ENCODE measurements at places on chromosomes 2 and 18.
A peak's percentile ranks its signal among the peaks of the same experiment; 100 is the strongest.

DNA sequence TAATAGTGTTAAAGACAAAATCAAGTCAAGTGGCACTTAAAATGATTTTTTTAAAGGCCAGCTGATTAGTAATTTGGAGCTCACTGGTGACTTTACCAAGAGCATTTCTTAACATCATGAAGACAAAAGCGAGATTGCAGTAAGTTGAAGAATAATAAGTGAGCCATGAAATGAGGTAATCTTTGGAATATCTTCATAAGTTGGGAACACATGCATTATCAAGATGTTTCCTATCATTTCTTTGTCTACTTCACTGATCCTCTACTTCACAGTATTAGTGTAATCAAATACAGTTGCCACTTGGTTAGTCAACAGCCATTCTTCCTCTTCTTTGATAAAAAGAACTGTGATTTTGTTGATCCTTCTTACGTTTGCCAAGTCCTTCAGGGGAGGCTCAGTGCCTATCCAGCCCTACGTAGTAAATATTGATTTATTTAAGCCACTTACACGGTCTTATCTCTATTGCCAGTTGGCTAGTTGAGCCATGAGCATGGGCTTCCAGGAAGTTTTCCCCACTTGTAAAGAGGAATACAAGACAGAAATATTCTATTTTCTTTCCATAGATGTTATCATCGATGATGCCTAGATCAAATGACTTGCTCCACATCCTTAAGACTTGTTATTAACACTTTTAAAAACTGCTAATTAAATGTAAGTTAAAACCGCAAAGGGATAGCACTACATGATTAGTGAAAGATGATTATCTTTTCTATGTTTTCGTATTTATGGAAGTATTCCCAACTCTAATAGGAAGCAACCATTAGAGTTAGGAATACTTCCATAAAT, 46.1 kb downstream of the YES1 start:
- DNase-seq: no peak

GRCh38 chr2:235135990-235136561, 184.3 kb downstream of the SH3BP4 start:
- DNase-seq: peak; percentile 4

- DNase-seq: no peak
Measured at GRCh38 chr2:887639-888038, 63.0 kb upstream of the SNTG2 start.

- no peak for DNase-seq
Measured at GRCh38 chr2:55782528-55783173, 89.0 kb upstream of the PNPT1 start.

DNA sequence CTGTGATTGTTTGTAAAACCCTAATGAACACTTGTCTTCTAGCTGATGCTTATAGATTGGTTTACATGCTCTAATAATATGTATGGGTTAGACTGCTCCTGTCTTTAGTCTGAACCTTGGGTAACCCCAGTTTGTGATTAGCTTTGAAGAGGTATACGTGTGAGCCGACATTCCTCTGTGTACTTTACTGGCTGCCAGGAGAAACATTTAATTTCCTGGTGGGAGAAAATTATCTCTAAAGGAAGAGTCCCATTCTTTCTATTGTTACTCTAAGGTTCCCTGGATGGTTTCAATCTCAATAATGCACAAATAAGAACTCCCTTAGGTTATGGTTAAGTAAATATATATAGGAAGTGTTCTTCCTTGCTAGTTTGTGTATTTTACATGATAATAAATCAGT, 143.6 kb upstream of the ZSWIM2 start:
- DNase-seq: no peak

GRCh38 chr2:230640540-230641011, 72.1 kb upstream of the CAB39 start:
- DNase-seq: no peak

DNA sequence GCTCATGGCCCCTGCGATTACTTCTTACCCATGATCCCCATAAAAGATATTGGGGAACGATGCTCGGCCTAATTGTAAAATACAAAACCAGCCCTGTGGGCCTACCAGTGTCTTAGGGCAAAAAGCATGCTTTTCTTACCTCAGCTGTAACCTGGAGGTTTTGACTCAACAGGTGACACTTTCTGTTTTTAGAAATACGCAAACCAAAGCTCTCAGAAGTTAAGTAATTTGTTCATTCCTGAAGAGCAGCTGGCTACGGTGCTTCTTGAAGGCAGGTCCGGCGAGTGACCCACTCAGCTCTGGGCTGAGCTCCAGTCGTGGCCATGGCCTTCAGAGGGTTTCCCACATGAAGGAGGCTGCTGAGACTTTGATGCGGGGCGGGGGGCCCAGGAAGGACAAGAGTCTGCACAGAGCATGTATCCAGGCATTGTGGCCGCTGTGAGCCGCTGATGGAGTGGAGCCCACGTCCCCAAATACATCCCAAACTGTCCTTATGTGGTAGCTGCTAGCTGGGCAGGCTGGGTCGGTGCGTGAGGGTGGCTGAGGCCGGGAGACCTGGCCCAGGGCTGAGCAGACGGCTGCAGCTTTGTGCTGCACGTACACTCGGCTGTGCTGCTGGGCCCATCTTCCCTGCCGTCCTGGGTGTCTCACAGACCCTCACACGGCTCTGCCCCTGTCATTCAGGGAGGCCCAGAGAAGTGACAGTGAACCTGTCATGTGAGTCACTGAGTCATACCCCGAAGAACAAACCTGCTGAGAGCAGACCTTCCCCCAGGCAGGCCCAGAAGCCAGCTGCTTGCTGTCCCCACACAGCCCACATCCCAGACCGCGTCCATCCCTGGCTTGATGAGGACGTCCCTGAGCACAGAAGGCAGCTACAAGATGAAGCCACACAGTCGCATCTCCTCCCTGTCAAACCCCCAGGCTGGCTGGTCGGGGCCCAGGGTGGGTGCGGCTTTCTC, 34.1 kb downstream of the ITGB1BP1 start:
- DNase-seq: no peak

DNA sequence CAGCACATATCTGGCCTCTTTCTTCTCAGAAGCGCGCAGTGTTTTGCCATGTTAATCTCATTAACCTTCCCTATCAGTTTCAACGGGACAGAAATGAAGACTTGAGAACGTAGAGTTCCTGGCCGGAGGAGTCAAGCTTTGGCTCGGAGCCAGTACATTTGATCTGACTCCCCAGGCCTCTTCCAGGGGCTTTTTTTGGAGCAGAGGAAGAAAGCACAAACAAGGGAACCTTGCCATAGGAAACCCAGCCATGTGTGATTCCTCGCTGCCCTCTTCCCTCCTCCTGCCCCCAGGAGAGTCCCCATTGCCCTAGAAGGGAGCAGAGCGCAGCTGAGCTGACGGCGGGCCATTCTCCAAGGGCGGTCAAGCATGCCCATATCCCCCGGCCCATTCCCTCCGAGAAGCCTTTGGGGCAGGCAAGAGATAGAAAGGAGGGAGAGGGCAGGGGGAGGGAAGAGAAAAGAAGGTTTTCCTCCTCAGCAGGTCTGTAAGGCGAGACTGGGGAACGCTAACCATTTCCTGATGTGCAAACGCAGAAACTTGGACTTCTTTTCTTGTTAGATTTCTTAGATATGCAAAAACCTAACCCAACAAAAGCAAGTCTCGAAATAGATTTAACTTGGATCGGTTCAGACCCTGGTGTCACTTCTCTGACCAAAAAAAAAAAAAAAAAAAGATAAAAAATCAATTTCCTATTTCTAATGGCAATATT, 63.7 kb upstream of the POU3F3 start:
- DNase-seq: no peak

DNA sequence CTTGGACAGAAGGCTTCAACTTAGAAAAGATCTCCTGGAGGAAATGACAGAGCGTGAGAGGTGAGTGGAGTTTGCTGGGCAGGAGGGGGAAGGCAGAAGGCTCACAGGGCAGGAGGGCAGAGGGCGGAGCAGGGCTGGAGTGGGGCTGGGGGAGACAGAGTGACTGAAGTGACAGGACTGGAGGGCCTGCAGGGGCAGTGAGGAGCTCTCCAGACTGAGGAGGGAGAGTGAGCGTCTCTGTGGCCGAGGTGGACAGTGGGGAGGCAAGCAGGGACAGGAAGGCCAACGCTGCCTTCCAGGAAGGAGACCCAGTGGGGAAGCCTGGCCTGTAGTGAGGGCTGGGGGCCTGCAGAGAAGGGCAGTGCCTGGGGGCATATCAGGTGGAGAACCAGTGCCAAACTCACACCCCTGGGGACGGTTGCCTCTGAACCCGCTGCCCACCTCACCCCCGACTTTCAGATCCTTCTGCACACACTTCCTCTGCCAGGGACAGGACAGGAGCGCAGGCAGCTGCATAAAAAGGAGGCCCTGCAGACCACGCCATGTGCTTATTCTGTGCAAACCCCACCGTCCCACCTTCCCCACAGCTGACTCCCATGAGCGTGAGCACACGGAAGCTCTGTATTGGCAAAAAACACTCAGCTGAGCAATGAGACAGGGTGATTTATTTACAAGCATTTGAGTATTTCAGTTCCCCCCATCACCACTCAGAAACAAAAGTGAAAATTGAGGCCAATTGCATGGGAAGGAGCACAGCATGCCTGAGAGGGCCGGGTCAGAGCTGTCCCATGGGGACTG, 244.3 kb downstream of the FAM210A start:
- no peak for DNase-seq

GRCh38 chr2:47238638-47239037, 83.5 kb upstream of the STPG4 start:
- no peak for DNase-seq

GRCh38 chr2:74461187-74462053, 3.2 kb downstream of the WBP1 start:
- no peak for DNase-seq

DNA sequence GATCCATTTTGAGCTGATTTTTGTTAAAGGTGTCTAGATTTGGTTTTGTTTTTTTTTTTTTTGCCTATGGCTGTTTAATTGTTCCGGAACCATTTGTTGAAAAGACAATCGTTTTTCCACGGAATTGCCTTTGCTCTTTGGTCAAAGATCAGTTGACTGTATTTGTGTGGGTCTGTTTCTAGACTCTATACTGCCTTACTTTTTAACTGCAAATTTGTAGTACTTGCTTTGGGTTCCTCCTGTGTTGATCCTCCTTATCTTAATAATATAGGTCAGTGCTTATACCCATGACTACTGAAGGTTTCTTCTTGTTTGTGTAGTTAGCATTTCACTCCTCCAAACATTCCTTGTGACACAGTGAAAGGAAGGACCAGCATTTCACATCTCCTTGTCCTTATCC, 30.4 kb downstream of the CERS6 start:
- DNase-seq: no peak

DNA sequence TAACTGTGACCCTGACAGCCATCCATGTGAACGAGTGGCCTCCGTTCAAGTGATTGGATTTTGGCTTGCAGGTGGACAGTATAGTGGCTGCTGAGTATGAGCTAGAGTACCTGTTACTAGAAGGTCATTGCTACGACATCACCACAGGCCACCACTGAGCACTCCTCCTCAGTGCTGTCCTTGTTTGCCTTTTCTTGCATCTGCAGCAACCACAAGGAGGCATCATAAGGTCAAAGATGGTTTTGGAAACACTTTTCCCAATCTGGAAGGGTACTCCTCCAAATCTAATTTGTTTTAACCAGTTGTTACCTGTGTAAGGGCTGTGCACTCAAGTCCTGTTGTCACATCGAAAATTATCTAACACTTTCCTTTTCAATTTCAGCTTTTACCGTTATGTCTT, 81.2 kb downstream of the UGGT1 start:
- DNase-seq: no peak

DNA sequence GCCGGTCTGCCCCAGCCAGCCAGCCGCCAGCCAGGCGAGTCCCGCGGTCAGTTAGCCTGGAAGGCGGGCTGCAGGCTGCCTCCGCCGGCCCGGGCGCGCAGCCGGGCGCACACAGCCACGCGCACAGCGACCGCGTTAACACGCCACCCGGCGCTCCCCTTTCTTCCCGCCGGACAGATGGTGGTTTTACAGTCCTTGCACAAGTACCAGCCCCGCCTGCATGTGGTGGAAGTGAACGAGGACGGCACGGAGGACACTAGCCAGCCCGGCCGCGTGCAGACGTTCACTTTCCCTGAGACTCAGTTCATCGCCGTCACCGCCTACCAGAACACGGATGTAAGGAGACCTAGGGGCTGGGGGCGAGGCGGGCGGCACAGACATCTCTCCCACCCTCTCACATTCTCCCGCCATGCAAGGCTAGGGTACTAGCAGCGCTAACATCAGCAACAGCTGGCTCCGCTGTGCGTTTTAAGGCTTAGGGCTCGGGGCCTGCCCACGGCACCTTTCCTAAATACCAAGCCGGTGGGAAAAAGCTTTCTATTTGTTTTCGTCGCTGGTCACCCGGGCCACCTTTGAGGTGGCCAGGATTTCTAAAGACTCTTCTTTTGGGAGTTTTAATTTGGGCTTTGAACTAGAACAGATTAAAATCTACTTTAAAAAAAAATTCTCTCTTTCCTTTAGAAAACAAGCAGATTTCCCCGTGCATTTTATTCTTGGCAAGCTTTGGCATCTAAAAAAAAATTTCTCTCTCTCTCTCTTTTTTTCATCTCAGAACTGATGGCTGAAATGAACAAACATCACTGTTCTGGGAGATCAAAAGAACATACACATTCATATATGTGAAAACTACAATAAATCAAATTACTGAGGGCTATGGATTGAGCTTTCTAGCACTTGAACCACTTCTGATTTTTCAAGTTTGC, 2.9 kb downstream of the TBR1 start:
- DNase-seq: no peak

DNA sequence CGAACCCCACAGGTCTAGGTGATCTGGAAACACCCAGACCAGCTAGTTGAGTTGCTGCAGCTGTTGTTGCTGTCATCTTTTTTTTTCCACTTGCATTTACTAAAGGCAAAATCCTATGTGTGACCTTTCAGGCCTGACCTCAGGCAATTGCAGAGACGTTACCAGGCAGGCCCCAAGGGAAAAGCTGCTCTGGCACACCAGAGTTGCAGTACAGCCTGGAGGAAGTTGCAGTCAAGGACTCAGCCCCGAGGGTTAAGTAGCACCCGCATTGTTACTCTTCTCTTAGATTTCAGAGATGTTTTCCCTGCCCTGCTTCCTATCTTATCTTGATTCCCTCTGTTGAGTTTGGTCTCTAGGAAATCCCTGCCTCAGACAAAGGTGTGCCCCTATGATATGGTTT, 45.2 kb upstream of the SMAD2 start:
- DNase-seq: no peak

DNA sequence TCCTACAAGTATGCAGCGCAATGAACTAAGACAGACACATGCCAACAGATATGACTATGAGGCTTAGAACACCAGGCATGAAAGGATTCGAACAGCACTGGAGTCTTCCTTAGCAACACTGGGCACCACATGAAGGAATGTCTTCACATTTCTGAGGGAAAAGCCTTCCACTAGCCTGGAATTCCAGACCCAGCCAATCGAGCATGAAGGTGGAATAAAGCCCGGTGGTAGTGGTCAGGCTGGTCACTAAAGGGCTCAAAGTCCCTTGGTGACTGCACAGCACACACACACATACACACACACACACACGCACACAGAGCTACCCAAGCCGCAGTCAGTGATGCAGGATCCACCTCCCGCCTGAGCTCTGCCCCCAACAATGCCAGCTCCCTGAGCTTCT, 19.7 kb upstream of the SFXN5 start:
- DNase-seq: no peak
